Effector memory CD8-positive, alpha-beta T cell (primary cell): ENCODE measurements at places on chromosomes 13 and 19.

- DNase-seq = no peak
- H3K4me1 ChIP-seq = peaks cover 4% of the 10 kb centered on the region
- H3K27me3 ChIP-seq = no peaks in the 10 kb centered on the region
Observed at GRCh38 chr19:40241809-40242384, 15.4 kb upstream of the CCNP start.

GRCh38 chr19:35641515-35642151, at the start of gene ETV2:
TSS of gene ETV2 (plus strand) at chr19:35641745. CDS start at chr19:35642461, 716 bp downstream.
- peak within 1 kb of the TSS; percentile 86 for H3K4me3 ChIP-seq
- no peaks in the 10 kb centered on the region for H3K27me3 ChIP-seq
- peak; percentile 21 for DNase-seq

DNA sequence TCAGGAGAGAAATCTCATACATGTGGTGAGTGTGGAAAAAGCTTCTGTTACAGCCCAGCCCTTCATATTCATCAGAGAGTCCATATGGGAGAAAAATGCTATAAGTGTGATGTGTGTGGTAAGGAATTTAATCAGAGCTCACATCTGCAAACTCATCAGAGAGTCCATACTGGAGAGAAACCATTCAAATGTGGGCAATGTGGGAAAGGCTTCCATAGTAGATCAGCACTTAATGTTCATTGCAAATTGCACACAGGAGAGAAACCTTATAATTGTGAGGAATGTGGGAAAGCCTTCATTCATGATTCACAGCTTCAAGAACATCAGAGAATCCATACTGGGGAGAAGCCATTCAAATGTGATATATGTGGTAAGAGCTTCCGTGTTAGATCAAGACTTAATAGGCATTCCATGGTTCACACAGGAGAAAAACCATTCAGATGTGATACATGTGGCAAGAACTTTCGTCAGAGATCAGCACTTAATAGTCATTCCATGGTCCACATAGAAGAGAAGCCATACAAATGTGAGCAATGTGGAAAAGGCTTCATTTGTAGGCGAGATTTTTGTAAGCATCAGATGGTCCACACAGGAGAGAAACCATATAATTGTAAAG, 15.2 kb downstream of the ZNF221 start:
- no peaks in the 10 kb centered on the region for H3K27me3 ChIP-seq
- H3K36me3 ChIP-seq = peaks cover 7% of the 10 kb centered on the region
- no peaks in the 10 kb centered on the region for H3K4me1 ChIP-seq
- no peak overlapping the region for H3K27ac ChIP-seq

DNA sequence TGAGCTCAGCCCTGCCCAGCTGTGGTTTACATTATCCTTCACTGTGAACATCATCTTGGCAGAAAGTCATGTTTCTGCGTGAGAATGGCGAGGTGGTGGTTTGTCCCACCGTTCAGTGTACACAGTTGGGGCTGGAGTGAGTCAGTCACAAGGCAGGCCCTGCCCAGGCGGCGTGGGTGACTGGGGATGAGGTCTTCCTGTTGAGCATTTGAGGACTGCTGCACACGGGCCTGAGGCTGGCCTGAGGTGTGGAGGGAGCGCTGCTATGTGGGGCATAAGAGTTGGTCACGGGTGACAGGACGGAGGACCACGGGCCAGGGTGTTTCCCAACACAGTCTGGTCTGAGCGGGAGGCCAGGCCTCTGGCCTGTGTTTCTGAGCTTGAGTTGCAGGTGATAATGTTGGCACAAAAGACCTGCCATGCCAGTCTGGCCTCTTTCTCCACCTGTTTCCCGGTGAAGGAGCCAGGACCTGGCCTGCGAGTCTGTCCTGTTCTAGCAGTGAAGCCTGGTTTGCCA, 13.4 kb upstream of the C19orf33 start:
- H3K36me3 ChIP-seq = no peaks in the 10 kb centered on the region
- H3K27me3 ChIP-seq = no peaks in the 10 kb centered on the region
- no peak overlapping the region for H3K27ac ChIP-seq
- no peak overlapping the region for H3K4me3 ChIP-seq
- DNase-seq = no peak

DNA sequence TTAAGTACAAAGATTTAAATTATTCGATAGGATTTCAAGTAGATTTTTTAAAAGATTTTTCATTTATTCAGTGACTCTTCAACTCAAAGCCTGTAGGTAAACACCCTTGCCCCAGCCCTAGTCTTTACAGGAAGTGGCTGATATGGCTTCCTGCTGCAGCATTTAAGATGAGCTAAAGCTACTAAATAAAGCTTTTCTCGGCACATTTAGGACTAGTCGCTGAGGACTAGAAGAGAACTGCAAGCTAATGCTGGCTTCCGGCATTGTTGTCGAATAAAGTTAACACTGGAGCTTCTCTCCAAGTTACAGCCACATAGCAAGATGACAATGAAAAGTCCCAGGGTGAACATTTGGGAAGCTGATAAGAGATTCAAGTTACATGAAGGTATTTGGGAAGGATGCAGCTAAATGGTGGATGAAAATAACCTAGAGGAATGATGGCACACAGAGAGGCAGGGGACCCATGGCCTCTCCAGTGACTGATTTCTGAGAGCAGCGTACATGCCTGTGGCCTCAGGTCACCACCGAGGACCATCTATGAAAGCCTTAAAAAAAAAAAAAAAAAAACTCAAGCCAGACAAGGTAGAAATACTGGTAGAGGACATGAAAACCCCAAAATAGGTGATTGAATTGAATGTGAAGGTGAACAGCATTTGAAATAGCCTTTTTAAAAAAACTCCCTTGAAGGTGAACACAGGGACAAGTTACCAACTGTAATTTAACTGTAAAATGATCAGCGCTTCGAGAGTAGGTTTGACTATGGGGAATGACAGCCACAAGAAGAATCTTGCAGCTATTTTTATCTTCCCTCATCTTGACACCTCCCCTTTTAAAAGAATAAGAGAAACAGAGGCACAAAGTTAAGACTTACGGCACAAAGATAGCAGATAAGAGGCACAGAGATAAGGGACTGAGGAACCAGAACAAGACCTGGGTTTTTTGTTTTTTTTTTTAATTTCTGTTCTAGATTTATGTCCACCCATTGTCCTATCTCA, 155.4 kb downstream of the DCT start:
- peak overlapping the region; percentile 68 for H3K4me3 ChIP-seq
- H3K27ac ChIP-seq = peak overlapping the region; percentile 98
- peaks cover 39% of the 10 kb centered on the region for H3K4me1 ChIP-seq
- H3K36me3 ChIP-seq = peaks cover 9% of the 10 kb centered on the region
- no peaks in the 10 kb centered on the region for H3K27me3 ChIP-seq
- DNase-seq = peak; percentile 35

DNA sequence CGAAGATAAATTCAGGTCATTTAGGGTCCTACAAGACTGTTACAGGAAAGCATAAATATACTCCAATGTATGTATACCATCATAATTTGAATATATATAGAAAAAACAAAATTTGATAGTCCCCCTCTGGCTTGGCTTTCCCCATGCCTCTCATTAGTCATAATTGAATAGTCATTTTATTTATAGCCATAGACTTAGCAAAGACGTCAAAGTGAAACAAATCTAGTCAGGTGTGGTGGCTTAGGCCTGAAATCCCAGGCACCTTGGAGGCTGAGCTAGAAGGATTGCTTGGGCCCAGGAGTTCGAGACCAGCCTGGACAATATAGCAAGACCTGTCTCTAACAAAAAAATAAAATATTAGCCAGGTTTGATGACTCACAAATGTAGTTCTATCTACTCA, 141.1 kb downstream of the TNFRSF19 start:
- no peak overlapping the region for H3K4me3 ChIP-seq
- no peak for DNase-seq
- no peak overlapping the region for H3K27ac ChIP-seq
- H3K36me3 ChIP-seq = peaks cover 4% of the 10 kb centered on the region
- H3K4me1 ChIP-seq = peaks cover under 1% of the 10 kb centered on the region
- peaks cover 15% of the 10 kb centered on the region for H3K27me3 ChIP-seq

GRCh38 chr13:69226427-69226826, 881.2 kb upstream of the ATXN8OS start:
- no peaks in the 10 kb centered on the region for H3K36me3 ChIP-seq
- DNase-seq = no peak
- no peaks in the 10 kb centered on the region for H3K27me3 ChIP-seq
- no peaks in the 10 kb centered on the region for H3K4me1 ChIP-seq

GRCh38 chr13:61727767-61728166, 312.1 kb upstream of the PCDH20 start:
- H3K4me1 ChIP-seq = no peaks in the 10 kb centered on the region
- H3K27ac ChIP-seq = no peak overlapping the region
- H3K36me3 ChIP-seq = no peaks in the 10 kb centered on the region
- H3K27me3 ChIP-seq = no peaks in the 10 kb centered on the region
- H3K4me3 ChIP-seq = no peak overlapping the region

DNA sequence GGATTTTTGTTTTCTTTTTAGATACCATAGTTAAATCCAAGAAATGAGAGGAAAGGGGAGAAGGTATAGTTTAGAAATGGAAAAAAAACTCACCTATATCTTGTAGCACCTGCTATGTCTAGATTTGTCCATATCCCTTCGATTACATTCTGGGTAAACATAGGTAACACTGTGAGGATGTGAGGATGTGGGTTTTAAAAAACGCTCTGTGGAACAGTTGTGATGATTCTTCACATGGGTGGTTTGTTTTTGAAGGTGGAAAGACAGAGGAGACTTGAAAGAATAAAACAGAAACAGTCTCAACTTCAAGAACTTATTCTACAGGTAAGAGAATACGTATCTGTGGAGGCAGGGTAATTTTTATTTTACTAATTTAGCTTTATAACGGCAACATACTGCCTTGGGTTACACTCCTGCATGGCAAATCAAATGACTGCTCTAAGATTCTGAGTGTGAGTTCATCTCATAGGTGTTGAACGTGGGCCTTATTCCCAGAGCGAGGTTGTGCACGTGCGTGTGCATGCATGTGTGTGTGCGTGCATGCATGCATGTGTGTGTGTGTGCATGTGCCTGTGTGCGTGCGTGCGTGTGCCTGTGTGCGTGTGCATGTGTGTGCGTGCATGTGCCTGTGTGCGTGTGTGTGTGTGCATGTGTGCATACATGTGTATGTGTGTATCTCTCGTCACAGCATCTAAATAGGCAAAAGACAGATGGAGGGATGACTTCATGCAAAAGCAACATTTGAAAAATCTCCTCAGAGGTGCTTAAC, 23.5 kb downstream of the ATP4B start:
- no peak for DNase-seq
- peaks cover 40% of the 10 kb centered on the region for H3K36me3 ChIP-seq
- H3K4me3 ChIP-seq = no peak overlapping the region
- H3K4me1 ChIP-seq = no peaks in the 10 kb centered on the region
- no peaks in the 10 kb centered on the region for H3K27me3 ChIP-seq

DNA sequence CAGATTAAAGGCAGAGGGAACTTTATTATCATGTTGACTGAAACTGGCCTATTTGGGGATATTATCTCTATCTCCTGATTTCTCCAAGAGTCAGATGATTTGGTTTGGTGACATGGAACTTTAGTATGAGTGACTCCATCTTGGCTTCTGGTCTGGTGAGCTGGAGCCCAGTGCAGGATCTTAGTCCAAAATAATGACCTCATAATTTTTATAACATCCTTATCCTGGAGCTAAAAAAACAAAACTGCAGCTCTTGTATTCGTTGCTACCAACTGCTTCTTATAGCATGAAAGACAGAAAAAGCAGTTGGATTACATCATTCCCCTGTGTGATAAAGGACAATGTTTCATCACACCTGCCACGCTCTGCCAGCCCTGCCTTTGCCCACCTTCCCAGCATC, 39.3 kb upstream of the RNF17 start:
- H3K4me1 ChIP-seq = no peaks in the 10 kb centered on the region
- H3K4me3 ChIP-seq = no peak overlapping the region
- H3K27me3 ChIP-seq = peaks cover 37% of the 10 kb centered on the region
- peaks cover 2% of the 10 kb centered on the region for H3K36me3 ChIP-seq

DNA sequence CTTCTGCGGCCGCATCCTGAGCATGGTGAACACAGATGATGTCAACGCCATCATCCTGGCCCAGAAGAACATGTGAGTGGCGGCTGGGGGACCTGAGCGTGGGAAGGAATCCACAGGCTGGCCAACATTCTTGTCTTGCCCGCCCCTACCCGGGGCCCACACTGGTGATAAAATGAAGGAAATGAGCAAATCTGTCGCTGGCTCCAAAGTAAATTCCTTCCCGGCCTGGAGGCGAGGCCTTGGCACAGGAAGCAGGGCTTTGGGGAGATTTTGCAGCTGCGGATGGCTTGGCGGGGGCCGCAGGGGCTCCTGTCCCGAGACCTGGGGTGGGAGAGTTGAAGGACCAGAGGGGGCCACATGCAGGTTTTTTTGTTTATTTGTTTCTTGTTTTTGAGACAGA, 4.4 kb downstream of the KXD1 start:
- H3K4me1 ChIP-seq = peaks cover 10% of the 10 kb centered on the region
- no peak overlapping the region for H3K4me3 ChIP-seq
- no peak overlapping the region for H3K27ac ChIP-seq
- H3K27me3 ChIP-seq = no peaks in the 10 kb centered on the region
- DNase-seq = no peak

- peak; percentile 52 for DNase-seq
- peak overlapping the region; percentile 90 for H3K4me3 ChIP-seq
- peak overlapping the region; percentile 97 for H3K27ac ChIP-seq
- H3K4me1 ChIP-seq = peaks cover 85% of the 10 kb centered on the region
- H3K36me3 ChIP-seq = peaks cover 42% of the 10 kb centered on the region
Observed at GRCh38 chr19:19460761-19461265, 54.5 kb downstream of the TSSK6 start.

DNA sequence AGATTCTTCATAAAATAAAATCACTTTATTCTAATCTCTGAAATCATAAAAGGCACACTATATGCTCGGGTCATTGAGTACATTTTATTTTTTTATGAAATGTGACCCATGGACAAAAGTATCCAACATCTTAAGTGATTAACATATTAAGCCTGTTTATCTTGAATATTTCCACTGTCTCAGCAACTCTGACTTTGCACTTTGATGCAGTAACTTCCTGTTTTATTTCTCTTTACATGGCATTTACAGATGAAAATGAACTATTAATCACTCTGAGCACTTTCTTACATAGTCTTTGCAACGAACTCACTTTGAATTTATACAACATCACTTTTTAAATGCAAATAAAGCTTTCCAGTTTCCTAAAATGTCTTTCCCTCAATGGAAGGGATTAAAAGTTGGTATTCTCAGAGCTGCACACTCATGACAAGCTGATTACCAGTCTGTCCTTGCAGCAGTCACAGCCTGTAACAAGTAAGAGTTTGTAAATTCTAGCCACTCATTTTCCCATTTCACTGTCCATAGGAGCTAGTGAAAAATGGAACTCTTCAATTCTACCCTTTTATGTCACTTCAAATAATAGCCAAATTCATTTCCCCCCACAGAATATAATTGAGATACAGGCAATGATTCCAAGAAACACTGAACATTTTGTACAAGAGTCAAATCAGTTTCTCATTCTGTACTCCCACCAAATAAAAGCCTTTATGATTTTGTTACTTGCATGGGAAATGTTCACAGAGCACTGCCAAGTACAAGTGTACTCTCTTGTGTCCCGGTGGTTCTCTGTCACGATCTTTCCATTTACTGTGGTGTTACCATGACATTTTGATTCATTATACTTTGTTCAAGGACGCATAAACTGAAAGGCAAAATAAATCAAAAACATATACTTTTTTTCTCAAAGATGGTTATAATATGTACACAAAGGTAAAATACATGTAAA, 1968.9 kb downstream of the PCDH9 start:
- no peak overlapping the region for H3K4me3 ChIP-seq
- DNase-seq = no peak
- H3K27ac ChIP-seq = no peak overlapping the region
- H3K27me3 ChIP-seq = no peaks in the 10 kb centered on the region
- H3K4me1 ChIP-seq = no peaks in the 10 kb centered on the region
